Body of pancreas (tissue), 4 donors: ENCODE measurements at places on chromosomes 13 and 19.

DNA sequence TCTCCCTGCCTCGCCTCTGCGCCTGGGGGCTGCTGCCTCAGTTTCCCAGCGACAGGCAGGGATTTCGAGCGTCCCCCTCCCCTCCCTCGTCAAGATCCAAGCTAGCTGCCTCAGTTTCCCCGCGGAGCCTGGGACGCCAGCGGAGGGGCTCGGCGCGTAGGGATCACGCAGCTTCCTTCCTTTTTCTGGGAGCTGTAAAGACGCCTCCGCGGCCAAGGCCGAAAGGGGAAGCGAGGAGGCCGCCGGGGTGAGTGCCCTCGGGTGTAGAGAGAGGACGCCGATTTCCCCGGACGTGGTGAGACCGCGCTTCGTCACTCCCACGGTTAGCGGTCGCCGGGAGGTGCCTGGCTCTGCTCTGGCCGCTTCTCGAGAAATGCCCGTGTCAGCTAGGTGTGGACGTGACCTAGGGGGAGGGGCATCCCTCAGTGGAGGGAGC, 722 bp upstream of the ICAM1 start:
- peaks cover 23% of the 10 kb centered on the region for H3K4me1 ChIP-seq
- DNase-seq, result peak; percentile 40
- no peak overlapping the region for H3K4me3 ChIP-seq
- H3K27ac ChIP-seq, result peak overlapping the region; percentile 75
- H3K36me3 ChIP-seq, result no peaks in the 10 kb centered on the region

GRCh38 chr19:8552810-8553209, 24.4 kb downstream of the MYO1F start:
- no peak overlapping the region for H3K4me3 ChIP-seq
- DNase-seq, result no peak
- no peaks in the 10 kb centered on the region for H3K36me3 ChIP-seq
- H3K27me3 ChIP-seq, result no peaks in the 10 kb centered on the region
- H3K4me1 ChIP-seq, result no peaks in the 10 kb centered on the region

GRCh38 chr13:113784645-113785024, 25.6 kb downstream of the TMEM255B start:
- no peak overlapping the region for H3K27ac ChIP-seq
- no peak overlapping the region for H3K4me3 ChIP-seq

GRCh38 chr19:53595510-53595867, 36.3 kb upstream of the DPRX start:
- DNase-seq, result no peak
- H3K36me3 ChIP-seq, result no peaks in the 10 kb centered on the region
- H3K4me1 ChIP-seq, result no peaks in the 10 kb centered on the region
- no peak overlapping the region for H3K4me3 ChIP-seq

DNA sequence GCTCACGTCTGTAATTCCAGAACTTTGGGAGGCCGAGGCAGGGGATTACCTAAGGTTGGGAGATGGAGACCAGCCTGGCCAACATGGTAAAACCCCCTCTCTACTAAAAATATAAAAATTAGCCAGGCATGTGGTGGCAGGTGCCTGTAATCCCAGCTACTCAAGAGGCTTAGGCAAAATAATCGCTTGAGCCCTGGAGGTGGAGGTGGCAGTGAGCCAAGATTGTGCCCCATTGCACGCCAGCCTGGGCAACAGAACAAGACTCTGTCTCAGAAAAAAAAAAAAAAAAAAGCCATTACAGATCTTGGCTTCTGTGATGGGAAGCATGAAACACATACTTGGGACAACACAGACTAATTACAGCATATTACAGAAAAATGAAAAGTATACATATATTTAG, 1404.5 kb upstream of the SPRY2 start:
- DNase-seq, result no peak
- H3K4me1 ChIP-seq, result no peaks in the 10 kb centered on the region
- H3K4me3 ChIP-seq, result no peak overlapping the region
- H3K27me3 ChIP-seq, result no peaks in the 10 kb centered on the region
- H3K36me3 ChIP-seq, result no peaks in the 10 kb centered on the region

GRCh38 chr13:37868691-37869505, 674 bp downstream of the TRPC4 start:
- H3K27ac ChIP-seq, result no peak overlapping the region
- no peaks in the 10 kb centered on the region for H3K27me3 ChIP-seq
- H3K4me1 ChIP-seq, result peaks cover 17% of the 10 kb centered on the region

DNA sequence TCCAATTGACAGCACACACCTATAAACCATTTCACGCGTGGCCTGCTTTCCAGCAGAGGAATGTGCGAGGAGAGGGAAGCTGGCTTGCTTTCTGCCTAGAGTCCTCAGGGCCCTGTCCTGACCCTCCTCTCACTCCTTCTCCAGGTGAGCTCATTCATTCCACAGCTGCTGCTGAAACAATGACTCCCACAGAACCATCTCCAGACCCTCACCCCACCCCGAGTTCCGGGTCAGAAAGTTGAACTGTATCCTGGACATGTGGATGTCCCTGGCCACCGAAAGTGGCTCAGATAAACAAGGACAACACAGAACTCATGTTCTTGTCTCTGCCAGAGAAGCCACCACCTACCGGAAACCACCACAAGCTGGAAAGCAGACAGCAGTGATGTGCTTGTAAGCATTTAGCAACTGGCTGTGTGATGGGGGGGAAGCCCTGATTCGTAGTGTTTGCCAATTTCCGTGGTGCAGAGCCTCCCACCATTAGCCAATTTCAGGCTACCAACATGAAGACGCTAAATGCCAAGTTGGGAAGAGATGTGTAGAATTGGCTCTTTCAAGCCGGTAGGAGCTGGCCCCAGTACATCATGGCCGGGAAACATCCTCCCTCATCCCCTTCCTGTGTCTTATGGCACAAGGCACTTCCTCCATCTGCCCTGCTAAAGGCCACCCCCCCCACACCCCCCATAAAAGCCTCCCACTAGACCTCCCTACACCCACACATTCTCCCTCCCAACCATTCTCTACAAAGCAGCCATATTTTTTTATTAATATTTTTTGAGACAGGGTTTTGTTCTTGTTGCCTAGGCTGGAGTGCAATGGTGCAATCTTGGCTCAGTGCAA, 5.0 kb downstream of the SYCE2 start:
- H3K4me3 ChIP-seq, result no peak overlapping the region
- DNase-seq, result no peak
- H3K27me3 ChIP-seq, result no peaks in the 10 kb centered on the region
- no peaks in the 10 kb centered on the region for H3K36me3 ChIP-seq

- peak; percentile 68 for DNase-seq
- H3K27ac ChIP-seq, result no peak overlapping the region
- H3K4me1 ChIP-seq, result peaks cover 24% of the 10 kb centered on the region
- H3K4me3 ChIP-seq, result no peak overlapping the region
- H3K36me3 ChIP-seq, result no peaks in the 10 kb centered on the region
- H3K27me3 ChIP-seq, result no peaks in the 10 kb centered on the region
Observed at GRCh38 chr19:46748325-46749109, 2.3 kb upstream of the STRN4 start.

GRCh38 chr19:2690856-2691255, 11.6 kb downstream of the GNG7 start:
- no peak overlapping the region for H3K27ac ChIP-seq
- H3K4me1 ChIP-seq, result peaks cover 26% of the 10 kb centered on the region
- no peaks in the 10 kb centered on the region for H3K36me3 ChIP-seq
- H3K4me3 ChIP-seq, result no peak overlapping the region
- DNase-seq, result no peak
- no peaks in the 10 kb centered on the region for H3K27me3 ChIP-seq

DNA sequence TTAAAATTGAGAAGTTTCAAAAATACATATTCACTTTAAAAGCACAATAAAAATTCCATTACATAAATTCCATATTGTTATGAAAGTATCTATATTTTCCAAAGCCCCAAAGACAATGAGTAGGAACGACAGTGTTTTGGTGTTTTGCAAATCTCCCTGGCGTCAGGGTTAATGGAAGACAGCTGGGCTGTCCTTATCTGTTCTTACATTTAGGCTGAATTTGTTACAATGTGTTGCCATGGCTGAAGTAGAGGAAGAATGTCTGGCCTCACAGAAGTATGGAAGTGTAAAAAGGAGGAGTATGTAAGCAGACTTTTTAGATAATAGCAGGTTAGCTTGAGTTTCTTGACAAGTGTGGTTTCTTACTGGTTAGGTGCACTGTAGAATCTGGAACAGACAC, 124.4 kb upstream of the SPATA13 start:
- no peak overlapping the region for H3K4me3 ChIP-seq
- no peak overlapping the region for H3K27ac ChIP-seq
- H3K27me3 ChIP-seq, result no peaks in the 10 kb centered on the region

DNA sequence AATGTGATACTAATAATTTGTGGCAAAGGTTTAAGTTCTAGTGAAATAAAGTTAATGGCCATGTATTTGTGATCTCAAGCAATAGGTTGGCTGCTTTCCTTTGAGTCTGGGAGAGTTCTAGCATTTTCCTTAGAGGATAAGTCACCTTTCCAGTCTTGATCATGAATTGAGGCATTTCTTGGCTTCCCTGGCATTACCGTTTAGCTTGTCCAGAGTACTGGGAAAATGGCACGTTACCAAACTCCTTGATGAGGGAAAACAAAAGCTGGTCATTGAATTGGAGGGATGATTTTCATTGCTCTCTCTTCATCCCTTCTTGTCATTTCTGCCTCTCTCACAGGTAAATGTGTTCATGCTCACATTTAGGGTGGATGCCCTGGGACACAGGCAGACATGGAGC, 34.0 kb upstream of the SPRY2 start:
- no peaks in the 10 kb centered on the region for H3K27me3 ChIP-seq
- peaks cover 29% of the 10 kb centered on the region for H3K4me1 ChIP-seq
- H3K4me3 ChIP-seq, result no peak overlapping the region
- DNase-seq, result no peak

- DNase-seq, result no peak
- H3K4me1 ChIP-seq, result no peaks in the 10 kb centered on the region
- no peaks in the 10 kb centered on the region for H3K36me3 ChIP-seq
- H3K27ac ChIP-seq, result no peak overlapping the region
- H3K4me3 ChIP-seq, result no peak overlapping the region
Observed at GRCh38 chr19:33698576-33699435, 77.1 kb downstream of the CHST8 start.

- no peak overlapping the region for H3K4me3 ChIP-seq
- no peaks in the 10 kb centered on the region for H3K27me3 ChIP-seq
- no peaks in the 10 kb centered on the region for H3K4me1 ChIP-seq
- H3K27ac ChIP-seq, result no peak overlapping the region
Observed at GRCh38 chr19:31037286-31037980, 311.8 kb downstream of the TSHZ3 start.

- no peaks in the 10 kb centered on the region for H3K27me3 ChIP-seq
- no peak overlapping the region for H3K27ac ChIP-seq
- H3K4me1 ChIP-seq, result no peaks in the 10 kb centered on the region
- no peaks in the 10 kb centered on the region for H3K36me3 ChIP-seq
- no peak overlapping the region for H3K4me3 ChIP-seq
- no peak for DNase-seq
Observed at GRCh38 chr13:106299621-106300020, 235.8 kb downstream of the EFNB2 start.

DNA sequence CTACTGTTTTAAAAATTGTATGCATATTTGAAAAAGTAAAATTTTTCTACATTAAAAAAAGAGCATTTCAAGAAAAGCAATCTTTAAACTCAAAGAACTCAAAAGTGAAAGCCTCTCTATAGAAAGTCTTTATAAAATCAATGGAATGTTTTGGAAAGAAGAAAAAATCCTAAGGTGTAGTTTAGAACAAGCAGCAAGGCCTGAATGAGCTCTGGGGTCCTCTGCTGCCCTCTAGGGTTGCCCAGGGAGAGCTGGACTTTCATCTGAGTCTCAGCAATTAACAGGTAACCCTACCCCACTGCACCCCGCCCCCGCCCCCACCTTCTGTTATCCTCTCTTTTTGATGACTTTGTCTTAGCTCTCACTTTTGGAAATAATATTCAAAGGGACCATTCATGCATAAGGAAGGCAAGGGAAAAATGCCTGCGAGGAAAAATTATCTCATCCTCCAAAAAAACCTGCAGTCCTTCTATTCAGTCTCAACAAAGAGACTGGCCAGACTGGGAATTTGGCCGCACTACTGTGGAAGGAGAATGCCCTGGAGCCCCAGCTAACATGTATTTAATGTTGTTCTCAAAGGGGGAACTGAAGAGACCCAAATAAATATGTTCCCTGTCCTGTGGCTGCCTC, 24.1 kb downstream of the SLC25A30 start:
- DNase-seq, result peak; percentile 63
- no peak overlapping the region for H3K27ac ChIP-seq
- no peaks in the 10 kb centered on the region for H3K36me3 ChIP-seq

GRCh38 chr13:92346046-92346445, 880.6 kb upstream of the GPC6 start:
- no peak overlapping the region for H3K27ac ChIP-seq
- DNase-seq, result no peak
- no peak overlapping the region for H3K4me3 ChIP-seq
- no peaks in the 10 kb centered on the region for H3K27me3 ChIP-seq
- no peaks in the 10 kb centered on the region for H3K36me3 ChIP-seq

DNA sequence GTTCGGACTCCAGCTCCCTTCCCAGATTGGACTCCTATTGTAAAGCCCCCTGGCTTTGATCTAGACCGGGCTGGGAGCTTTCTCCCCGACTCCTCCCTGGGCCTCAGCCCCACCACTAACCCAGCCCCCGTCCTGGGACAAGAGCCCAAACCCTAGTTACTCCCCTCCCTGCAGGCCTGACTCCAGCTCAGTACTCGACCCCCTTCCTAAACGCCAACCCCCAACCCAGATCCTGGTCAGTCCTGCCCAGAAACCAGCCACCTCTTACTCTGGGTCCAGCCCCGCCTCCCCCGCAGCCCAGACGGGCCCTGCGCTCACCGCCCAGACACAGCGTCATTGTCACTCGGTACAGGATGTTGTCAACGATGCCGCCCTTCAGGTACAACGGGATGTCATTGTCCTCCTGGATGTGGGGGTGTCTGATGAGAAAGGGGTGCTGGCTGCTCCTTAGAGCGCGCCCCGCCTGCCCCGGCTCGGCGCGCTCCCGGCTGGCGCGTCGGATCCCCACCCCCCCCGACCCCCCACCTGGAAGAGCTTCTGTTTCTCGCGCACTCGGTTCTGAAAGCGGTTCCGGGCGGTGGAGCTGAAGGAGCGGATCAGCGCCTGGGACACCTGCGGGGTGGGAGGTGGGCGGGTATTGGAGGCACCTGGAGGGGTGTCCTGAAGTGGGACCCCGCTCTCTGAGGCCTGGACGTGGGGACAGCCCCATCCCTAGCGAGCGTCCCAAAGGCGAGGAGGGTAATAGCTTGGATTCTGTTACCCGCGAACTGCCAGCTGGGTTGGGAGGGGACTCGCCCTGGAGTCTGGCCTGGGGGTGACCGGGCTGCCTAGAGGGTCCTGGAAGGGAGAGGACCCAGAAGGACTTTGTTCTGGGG, 866 bp downstream of the COX7A1 start:
- H3K4me1 ChIP-seq, result peaks cover 4% of the 10 kb centered on the region
- H3K36me3 ChIP-seq, result peaks cover 10% of the 10 kb centered on the region
- H3K27ac ChIP-seq, result peak overlapping the region; percentile 68
- peak overlapping the region; percentile 31 for H3K4me3 ChIP-seq
- DNase-seq, result peak; percentile 45

- no peak overlapping the region for H3K27ac ChIP-seq
- H3K36me3 ChIP-seq, result peaks cover 4% of the 10 kb centered on the region
- DNase-seq, result no peak
- no peaks in the 10 kb centered on the region for H3K27me3 ChIP-seq
- H3K4me3 ChIP-seq, result no peak overlapping the region
Observed at GRCh38 chr13:48066310-48066989, 28.5 kb downstream of the MED4 start.
